ENCODE measurements at places on chromosomes 3 and 15.
A peak's percentile ranks its signal among the peaks of the same experiment; 100 is the strongest.

- peak; percentile 79 for DNase-seq
Measured at GRCh38 chr3:15497964-15498363, 23.5 kb downstream of the COLQ start.

DNA sequence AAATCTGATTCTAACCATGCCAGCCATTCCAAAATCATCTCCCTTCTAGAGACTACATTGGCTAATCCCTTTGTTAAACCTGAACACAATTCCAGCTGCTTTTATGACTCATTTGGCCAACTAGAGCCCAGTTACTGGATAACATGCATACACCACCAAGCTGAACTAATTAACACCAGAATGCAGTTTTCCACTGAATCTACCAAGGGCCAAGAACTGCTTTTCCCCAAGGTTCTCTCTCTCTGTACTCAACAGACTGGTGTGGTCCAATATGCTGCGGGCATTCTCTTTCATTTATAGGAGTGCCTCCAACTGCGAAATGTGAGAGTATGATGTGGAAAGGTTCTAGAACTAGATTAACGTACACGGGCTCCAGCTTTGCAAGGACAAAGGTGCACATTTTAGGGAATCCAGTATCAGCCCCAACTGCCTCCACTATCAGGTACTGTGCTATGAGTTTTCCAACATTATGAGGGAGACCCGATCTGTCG, 1.5 kb downstream of the CHSY1 start:
- no peak for DNase-seq

DNA sequence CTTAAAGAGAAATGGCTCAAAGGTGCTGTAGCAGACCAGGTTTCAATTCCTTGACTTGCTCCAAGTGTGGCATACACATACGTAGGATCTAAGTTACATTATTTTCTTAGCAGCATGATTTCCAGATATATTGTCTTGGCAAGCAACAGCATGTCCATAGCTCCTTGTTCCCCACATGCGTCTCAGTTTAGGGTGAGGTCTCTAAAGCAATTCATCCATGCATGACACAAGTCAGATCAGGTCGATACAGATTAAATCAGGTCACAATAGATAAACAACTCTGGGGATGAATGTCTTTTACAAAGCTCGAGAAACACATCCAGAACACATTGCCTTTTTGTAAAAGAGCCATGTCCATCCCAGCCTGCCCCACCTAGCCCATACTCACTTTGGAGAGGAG, 108.9 kb upstream of the ABHD17C start:
- DNase-seq, result no peak

DNA sequence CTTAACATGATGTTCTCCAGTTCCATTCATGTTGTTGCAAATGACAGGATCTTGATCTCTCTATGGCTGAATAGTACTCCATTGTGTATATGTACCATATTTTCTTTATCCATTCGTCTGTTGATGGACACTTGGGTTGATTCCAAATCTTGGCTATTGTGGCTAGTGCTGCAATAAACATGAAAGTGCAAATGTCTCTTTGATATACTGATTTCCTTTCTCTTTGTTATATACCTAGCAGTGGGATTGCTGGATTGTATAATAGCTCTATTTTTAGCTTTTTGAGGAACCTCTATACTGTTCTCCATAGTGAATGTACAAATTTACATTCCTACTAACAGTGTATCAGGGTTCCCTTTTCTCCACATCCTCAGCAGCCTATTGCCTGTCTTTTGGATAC, 5.9 kb upstream of the RBP2 start:
- DNase-seq, result no peak

- no peak for DNase-seq
Measured at GRCh38 chr15:99674279-99674678, 59.0 kb downstream of the LYSMD4 start.

GRCh38 chr3:127788451-127788909, 33.8 kb downstream of the MGLL start:
- DNase-seq, result peak; percentile 72

- no peak for DNase-seq
Measured at GRCh38 chr3:14539742-14540491, at the start of gene GRIP2. Gene GRIP2 (minus strand): TSS chr3:14540342. CDS start chr3:14540308, 34 bp downstream.

- DNase-seq, result no peak
Measured at GRCh38 chr3:129003578-129004112, 2.5 kb downstream of the EFCC1 start.

DNA sequence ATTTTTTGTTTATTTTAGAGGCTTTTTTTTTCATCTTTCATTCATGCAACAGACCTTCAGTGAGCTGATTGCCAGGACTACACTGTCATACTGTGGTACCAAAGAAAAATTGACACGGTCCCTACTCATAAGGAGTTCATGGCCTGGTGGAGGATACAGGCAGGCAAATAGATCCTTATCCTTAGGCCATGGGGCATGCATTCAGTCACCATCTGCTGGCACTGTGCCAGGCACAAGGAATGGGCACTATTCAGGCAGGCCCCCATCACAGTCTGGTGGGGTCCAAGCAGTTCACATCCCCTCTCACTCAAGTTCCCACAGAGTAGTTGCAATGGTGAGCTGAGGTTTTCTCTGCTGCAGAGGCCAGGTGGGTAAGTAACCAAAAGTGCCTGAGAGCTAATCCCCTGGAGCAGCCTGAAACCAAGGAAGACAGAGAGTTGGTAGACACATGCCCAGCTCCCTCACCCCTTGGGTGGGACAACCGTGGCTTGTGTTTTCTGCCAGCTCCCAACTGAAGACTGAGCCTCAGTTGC, 17.3 kb downstream of the CISH start:
- no peak for DNase-seq

DNA sequence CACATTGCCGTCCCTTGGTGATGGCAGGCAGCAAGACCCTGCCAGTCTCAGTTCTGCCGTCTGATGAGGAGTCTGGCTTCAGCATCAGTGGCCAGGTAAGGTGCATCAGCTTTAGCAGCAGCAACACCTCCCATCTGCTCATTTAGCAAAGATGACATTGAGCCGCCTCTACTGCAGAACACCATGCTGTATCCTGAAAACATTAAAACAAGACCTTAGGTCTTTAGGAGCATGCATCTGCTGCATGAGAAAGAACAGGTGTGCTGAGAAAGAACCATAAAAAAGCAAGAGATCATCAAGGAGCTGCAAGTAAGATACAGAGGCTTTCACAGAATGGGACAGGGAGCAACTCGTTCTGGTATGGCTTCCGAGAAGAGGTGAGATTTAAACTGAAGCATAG, 87.5 kb downstream of the SCN11A start:
- DNase-seq, result no peak

GRCh38 chr3:184260724-184261269, 556 bp downstream of the CAMK2N2 start:
- no peak for DNase-seq

GRCh38 chr15:33813891-33814290, 154.4 kb upstream of the CHRM5 start:
- no peak for DNase-seq

DNA sequence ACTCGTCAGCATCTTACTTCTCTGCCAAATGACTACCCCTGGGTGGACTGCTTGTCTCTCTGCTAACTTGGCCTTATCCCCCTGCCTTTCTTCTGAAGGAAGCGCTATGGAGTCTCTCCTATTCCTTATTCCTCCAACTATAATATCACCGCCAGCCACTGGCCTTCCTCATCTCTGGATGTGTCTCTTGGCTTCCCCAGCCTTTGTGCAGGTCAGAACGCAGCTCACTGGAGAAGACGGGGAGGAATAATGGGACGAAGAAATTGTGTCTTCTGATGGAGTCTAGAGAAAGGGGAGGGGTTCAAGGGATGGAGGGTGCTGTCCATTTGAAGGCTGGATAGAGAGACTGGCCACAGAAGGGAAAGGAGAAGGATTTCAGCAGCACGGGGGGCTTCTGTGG, 16.9 kb downstream of the ITGA11 start:
- DNase-seq, result no peak

GRCh38 chr3:98600412-98601095, 7.1 kb upstream of the CPOX start:
- no peak for DNase-seq

DNA sequence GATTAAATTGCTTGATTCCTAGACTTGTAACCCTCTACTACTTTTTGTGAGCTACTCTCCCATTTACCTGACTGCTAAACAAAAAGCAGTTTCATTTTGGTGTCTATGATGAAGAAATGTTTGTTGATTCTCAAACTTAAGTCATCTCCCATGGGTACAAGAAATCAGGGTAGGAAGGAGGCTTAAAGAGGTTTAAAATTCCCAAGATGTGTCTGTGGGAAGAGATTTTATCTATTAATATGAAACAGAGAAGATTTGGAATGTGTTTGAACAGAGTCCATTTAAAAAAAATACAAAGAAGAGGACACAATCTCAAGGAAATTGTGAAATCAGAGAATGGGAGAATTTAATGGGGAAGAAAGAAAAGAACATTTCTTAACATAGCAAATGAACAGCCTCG, 14.8 kb downstream of the P3H2 start:
- DNase-seq, result no peak

DNA sequence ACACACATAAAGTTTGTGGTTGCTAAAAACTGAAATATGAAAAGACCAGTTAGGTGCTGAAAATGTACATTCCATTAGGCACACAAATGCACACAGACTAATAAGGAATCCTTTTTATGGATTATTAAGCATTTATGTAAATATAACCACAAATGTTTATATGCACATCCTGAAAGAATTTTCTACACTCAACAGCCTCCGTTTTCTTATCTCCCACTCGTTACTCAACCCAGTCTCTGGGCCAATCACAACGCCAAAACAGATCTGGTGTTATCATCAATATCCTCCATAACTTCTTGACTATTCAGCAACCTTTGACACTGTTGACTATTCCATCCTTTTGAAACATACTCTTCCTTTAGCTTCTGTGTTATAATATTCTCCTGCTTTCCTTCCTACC, 136.4 kb downstream of the ATP8B4 start:
- DNase-seq, result no peak

GRCh38 chr15:67831363-67831762, 6.1 kb downstream of the SKOR1 start:
- DNase-seq, result no peak

- DNase-seq, result no peak
Measured at GRCh38 chr15:53208751-53209150, 418.6 kb upstream of the ONECUT1 start.

- DNase-seq, result no peak
Measured at GRCh38 chr3:64331605-64332004, 106.3 kb upstream of the PRICKLE2 start.

DNA sequence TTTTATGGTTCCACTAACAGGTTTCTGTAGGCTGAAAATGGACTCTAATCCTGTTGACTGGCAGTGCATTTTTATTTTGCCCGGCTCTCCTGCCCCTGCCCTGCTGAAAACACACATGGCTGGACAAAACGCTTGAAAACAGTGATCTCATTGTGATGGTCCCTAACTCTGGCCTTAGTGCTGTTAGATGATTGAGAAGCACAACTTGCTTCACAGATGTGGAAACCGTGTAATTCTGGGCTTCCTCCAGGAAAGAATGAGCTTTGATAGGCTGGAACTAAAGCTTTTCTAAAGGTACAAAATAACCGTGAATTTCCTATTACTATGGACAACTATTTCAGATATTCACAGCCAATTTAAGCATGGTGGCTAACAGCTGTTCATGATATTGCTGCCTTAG, 121.4 kb downstream of the VGLL3 start:
- DNase-seq, result no peak

GRCh38 chr3:148372206-148372875, 325.4 kb upstream of the AGTR1 start:
- DNase-seq, result no peak

DNA sequence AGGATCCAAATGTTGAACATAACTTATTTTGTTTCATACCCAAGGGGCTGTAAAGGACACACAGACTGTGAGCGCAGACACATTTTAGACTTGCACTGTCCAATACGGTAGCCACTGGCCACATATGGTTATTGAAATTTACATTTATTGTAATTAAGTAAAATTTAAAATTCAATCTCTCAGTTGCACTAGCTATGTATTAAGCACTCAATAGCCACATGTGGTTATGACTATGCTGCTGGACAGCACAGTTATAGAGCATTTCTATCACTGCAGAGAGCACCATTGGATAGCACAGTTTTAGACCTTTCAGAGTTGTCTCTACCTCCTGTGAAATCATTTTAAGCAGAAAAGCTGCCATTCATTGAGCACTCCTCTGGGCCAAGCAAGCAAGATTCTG, 204.3 kb downstream of the ADAMTS9 start:
- no peak for DNase-seq

DNA sequence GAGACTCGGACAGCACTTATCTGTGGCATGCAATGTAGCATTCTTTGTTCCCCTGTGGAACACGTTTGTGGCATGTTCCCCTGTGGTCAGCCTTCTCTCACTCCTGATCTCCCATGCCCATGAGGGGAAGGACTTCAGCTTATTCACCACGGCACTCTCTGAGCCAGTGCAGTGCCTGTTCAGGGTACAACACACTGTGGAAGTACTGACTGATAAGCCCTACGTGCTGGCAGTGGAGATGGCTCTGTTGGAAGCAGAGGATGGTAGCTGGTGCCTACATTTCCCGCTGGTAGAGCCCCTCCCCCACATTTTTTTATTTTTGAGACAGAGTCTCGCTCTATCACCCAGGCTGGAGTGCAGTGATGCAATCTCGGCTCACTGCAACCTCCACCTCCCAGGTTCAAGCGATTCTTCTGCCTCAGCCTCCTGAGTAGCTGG, 43.5 kb upstream of the ETV5 start:
- DNase-seq, result no peak

- no peak for DNase-seq
Measured at GRCh38 chr15:56049577-56049976, 56.2 kb upstream of the NEDD4 start.

DNA sequence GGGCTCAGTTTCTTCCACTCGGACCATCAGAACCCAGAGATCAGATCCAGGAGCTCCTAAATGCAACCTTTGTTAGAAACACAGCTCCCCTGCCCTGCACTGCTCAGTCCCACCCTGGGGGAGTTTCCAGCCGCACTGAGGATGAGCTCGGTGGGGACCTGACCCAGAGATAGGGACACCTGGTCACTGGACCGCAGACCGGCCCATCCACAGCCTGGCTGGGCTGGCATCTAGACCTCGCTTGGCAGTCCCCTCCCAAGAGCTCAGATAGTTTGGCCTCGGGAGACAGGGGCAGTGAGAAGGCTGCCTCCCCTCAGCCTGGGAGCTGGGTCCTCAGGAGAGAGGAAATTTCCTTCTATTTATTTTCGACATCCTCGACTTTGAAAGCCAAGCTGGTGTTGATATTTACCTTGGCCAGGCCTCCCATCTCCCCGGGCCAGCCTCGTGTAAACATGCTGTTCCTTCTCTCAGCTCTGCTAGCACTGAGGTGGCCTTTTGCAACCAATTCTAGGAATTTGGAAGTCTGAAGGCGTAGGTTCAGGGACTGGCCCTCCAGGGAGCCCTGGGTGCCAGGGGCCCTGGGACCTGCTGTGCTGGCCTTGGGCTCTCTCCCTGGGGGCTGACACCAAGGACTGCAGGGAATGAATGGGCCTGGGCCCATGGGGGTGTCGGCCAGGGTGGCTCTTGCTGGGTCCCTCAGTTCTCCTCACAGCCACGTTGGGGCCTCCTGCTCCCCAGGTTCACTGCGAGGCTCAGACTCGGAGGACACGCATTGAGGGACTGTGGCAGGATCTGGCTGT, 90.1 kb downstream of the VGLL4 start:
- DNase-seq, result no peak

- no peak for DNase-seq
Measured at GRCh38 chr3:37272741-37273140, 98.4 kb upstream of the LRRFIP2 start.

Measured in lower leg skin (tissue), 4 donors.